Renal cortex interstitium (tissue), 15 donors: ENCODE measurements at places on chromosomes 2 and 18. TPM values are rescaled to one million over a fixed set of nuclear protein-coding genes. Genes with fewer than 3 reads are reported as not detected.
A peak's percentile ranks its signal among the peaks of the same experiment; 100 is the strongest.

DNA sequence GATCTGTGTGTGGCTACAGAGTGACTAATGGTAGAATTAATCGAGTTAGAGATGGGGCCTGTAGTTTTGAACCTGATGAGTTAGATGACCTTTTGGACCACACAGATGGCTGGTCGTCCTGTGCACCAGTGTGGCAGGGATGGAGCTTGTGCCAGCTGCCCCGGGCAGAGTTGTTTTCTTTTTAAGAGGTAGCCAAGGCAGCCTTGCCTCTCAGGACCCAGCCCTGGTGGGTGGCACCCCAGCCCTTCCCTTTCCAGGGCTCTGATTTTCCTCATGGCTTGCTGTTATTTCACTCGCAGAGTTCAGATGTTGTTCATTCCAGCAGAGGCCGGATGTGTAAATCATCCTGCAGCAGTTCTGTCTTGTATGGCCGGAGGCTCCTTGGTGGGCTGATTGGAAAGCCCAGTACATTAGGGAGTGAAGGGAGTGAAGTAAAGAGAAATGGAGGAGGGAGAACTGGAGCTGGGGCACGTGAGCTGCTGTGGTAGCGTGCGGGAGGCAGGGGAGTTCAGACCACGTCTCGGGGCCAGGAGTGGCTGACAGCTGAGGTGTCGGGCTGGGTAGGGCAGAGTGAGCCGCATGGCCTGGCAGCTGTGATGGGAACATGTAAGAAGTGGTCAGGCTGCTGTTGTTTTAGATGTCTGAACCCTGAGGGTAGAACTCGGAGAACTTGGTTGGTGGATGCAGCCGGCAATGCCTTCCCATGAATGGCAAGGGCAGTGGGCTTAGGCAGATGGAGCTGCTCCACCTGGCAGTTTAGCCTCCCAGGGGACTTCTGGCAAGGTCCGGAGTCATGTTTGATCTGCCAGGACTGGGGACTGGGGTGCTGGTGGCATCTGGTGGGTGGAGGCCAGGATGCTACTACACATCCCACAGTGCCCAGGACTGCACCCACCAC, 28.8 kb downstream of the ASAP2 start:
- DNase-seq, result peak; percentile 73

DNA sequence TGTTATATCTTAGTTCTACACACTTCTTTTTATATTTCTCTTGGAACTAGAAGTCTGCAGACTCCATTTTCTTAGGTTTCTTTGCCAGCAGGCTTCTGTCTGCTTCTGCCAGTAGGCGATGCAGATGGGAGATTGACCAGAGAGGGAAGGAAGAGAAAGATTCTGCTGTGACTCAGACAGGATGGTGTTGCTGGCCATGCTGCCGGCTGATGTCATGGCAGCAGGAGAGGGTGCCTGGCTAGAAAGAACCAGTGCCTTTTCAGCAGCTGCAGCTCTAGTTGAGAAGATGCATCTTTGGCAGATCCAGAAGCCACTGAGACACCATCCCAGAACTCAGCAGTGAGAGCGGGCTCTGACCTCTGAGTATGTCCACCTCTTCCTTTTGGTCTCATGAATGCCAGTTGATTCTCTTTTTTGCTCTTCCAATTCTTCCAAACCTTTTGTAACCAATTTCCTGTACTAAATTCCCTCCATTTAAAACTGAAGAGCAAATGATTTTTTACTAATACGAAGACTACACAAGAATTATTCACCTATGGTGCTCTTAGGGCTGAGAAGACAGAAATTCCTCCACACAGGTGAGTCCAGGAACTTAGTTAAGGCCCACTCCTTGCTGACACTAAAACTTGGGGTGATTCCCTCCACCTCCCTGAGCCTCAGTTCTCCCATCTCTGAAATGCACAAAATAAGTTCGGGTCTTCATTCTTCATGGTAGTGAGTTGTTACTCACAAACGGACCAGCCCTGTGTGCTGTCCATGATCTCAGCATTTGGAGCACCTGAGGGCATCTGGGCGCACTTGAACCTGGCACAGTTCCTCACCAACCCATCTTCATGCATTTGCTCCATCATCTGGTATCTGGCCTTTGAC, 200.7 kb downstream of the MYCN start:
- DNase-seq, result no peak

- no peak for DNase-seq
These were observed 489 bp downstream of the TRMT61B start for GRCh38 chr2:28869494-28870145.

GRCh38 chr18:4672162-4672561, 217.1 kb upstream of the DLGAP1 start:
- no peak for DNase-seq

DNA sequence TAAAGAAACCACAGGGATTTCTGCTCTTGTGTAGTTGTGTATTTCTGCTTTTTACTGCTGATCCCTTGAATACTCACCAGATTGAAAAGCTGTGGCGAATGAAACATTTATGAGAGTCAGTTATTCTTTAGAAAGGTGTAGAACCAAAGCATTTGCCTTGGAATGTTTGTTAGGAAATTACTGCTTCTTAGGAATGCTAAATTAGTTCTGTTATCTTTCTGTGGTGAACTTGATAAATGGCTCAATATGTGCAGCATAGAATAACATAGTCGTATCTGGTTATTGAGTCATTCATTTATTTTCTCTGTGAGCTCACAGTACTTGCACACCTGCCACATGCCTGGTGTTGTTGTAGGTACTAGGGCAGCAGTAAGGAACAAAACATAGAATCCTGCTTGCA, 57.0 kb upstream of the FAM237A start:
- no peak for DNase-seq

GRCh38 chr2:38450509-38450908, 73.4 kb upstream of the ATL2 start:
- DNase-seq, result no peak

ATP8B1 gene
- polyA plus RNA-seq, result 23.0 TPM

DAW1 gene
- polyA plus RNA-seq, result 0.65 TPM

GRCh38 chr2:23700627-23701026, 226.3 kb downstream of the ATAD2B start:
- DNase-seq, result no peak

GRCh38 chr18:37482002-37482401, 83.6 kb downstream of the CELF4 start:
- DNase-seq, result no peak

UGT1A6 gene
- polyA plus RNA-seq, result 3.2 TPM

LINC00305 gene
- polyA plus RNA-seq, result 3.3 TPM

GRCh38 chr18:64851726-64852125, 702.8 kb upstream of the LINC00305 start:
- DNase-seq, result no peak

- no peak for DNase-seq
These were observed 834 bp upstream of the BUB1 start for GRCh38 chr2:110678457-110679336.
